Inflammatory macrophage treated with lipopolysaccharide for 4 hours (primary cell): ENCODE measurements at places on chromosomes 2 and 18.

DNA sequence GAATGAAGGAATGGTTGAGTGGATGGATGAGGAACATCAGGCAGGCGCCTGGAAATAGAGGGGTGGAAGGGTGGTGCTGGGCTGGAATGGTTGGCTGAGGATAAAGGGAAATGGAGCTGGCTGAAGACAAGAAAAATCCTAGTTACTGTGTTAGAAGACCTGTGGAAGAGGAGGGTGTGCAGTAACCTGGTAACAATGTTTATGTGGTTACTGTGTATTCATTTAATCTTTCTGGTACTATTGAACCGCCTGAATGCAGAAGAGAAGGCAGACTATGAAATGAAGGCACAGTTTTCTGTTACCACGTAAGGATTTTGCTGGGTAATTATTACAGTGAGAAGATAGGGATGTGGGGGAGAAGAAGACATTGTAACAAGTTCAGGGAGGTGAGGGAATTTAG lies 110.3 kb upstream of the MGAT5 start:
- no peak for DNase-seq

- no peak for DNase-seq
Measured at GRCh38 chr2:216648105-216648504, 14.9 kb downstream of the IGFBP2 start.

- DNase-seq, result no peak
Measured at GRCh38 chr2:47751856-47752414, 31.0 kb upstream of the MSH6 start.

DNA sequence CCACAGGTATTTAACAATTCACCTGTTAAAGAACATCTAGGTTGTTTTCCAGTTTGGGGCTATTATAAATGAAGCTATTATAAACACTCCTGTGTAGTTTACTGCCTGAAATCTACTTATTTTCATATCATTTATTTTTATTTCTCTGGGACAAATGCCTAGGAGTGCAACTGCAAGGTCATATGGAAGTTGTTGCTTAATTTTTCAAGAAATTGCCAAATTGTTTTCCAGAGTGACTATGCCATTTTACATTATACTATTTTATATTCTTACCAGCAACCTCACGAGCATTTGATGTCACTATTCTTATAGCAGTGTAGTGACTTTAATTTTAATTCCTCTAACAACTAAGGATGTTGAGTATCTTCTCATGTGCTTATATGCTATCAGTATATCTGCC lies 298.4 kb downstream of the EXOC6B start:
- no peak for DNase-seq

GRCh38 chr2:193774166-193774565 lies 1579.4 kb upstream of the TMEFF2 start:
- DNase-seq, result peak; percentile 5

GRCh38 chr2:202299712-202300111 lies 34.1 kb downstream of the NOP58 start:
- DNase-seq, result peak; percentile 7

DNA sequence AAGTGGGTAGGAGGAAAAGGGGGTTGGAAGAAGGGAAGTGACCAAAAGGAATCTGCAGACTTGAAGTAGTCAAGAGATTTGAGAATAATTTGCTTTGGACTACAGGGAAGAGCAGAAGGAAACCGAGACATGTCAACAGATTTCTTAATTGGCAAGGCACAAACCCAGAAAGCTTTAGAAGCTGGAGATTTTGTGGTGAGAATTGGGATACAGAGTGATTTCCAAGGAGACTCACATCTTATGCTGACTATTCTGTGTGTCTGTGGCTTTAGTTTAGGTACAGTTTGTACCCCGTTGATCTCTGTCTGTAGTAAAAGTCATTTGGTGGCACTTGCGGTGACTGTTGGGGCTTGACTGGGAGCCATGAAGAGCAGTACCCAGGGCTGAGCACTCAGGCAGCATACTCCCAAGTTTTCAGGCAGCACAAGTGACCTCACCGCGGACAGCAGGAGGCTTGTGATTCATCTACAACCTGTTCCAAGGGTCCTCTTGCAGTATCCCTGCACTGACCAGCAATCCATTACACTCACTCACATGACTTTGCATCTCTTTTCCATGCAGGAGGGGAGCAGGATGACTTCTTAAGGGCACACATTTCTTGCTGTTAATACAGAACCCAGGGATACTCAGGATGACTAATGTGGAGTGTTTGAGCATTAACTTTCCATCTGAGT lies 97.1 kb upstream of the TNP1 start:
- DNase-seq, result no peak

DNA sequence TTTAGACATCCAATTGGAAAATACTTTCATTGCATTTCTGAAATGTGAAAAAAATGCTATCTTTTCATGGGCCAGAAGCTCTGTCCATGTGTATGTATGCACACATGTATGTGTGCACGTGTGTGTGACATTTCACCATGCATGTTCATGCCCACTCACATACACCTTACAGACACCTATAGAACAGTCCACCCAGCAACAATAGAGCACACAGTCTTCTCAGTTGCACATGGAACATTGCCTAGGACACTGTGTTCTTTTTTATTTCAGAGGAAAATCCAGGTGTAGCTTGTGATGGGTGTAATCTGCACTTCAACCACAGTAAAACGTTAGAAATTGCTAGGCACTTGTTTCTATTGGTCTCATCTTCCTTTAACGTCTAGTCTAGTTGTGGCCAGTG lies 114.8 kb upstream of the RGPD4 start:
- no peak for DNase-seq

GRCh38 chr2:240438810-240439697 lies 3.6 kb downstream of the GPC1 start:
- DNase-seq, result no peak

GRCh38 chr2:64606479-64607363 lies 47.0 kb downstream of the SERTAD2 start:
- DNase-seq, result peak; percentile 94

- no peak for DNase-seq
Measured at GRCh38 chr2:39583781-39584180, 81.9 kb upstream of the TMEM178A start.

GRCh38 chr18:34120294-34120693 lies 104.4 kb downstream of the NOL4 start:
- DNase-seq, result no peak

DNA sequence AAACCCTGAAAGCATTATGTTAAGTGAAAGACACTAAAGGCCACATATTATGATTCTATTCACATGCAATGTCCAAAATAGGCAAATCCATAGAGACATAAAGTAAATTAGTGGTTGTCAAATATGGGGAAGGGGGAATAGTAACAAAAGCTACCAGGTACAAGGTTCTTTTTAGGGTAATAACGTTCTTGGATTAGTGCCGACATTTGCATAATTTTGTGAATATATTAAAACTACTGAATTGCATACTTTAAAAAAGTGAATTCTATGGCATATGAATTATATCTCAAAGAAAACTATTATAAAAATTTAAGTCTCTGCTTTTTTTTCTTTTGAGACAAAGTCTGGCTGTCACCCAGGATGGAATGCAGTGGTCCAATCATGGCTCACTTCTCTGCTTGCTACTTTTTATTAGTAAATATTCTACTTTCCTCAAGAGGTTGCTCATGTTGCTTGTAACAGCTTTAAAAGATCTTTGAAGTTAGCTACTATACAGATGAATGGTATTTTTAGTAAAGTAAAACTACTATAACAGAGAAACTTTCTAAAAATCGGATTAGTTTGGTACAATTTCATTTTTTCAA lies 2.5 kb downstream of the SESTD1 start:
- no peak for DNase-seq

DNA sequence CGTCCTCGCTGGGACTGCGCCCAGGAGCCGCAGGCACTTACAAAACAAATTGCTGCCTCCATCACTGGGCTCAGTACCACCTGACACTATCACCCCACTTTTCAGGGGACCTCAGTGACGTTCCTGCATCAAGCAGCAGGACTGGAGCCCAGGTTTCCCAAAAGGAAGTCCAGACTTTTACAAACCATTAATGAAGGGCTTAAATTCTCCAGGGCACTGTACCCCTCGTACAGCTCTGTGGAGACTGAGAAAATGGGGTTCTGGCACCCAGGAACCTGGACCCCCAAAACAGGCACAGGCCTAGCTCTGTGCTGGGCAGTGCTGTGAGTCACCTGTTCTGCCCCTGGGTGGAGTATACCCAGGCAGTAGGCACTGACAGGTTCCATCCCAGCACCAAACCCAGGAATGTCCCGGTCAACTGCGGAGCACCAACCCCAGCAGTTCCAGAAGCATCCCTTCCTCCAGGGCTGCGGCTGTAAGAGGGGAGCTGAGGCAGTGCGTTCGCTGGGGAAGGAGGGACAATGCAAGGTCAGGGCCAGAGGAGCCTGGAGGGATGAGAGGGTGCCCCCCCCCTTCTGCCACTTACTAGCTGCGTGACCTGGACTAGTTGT lies 24.6 kb upstream of the NOTO start:
- no peak for DNase-seq

GRCh38 chr2:239380831-239381708 lies 19.8 kb downstream of the HDAC4 start:
- peak; percentile 88 for DNase-seq

- no peak for DNase-seq
Measured at GRCh38 chr2:42223067-42223854, 54.1 kb downstream of the EML4 start.

DNA sequence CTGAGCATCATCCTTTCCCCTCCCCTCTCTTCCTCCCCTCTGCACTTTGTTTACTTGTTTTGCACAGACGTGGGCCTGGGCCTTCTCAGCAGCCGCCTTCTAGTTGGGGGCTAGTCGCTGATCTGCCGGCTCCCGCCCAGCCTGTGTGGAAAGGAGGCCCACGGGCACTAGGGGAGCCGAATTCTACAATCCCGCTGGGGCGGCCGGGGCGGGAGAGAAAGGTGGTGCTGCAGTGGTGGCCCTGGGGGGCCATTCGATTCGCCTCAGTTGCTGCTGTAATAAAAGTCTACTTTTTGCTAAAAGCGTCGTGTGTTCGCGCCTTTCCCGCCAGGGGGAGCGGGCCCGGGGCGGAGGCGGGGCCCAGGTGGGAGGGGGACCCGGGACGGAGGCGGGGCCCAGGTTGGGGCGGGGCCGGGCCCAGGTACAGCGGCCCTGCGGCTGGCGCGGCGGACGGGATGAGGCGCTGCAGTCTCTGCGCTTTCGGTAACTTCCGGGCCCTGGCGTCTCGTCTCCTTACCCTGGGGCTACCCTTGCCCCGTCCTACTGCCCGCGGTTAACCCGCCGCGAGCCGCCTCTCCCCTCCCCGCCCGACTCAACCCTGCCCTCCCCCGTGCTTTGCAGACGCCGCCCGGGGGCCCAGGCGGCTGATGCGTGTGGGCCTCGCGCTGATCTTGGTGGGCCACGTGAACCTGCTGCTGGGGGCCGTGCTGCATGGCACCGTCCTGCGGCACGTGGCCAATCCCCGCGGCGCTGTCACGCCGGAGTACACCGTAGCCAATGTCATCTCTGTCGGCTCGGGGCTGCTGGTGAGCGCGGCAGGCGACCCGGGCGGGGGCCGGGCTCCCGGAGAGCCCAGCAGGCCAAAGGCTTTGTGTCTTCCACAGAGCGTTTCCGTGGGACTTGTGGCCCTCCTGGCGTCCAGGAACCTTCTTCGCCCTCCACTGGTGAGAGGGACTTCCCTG lies at the start of gene KRTCAP3:
Gene KRTCAP3 (plus strand): TSS at position 424 of the 962 bp plus-strand sequence. CDS start 32 bp downstream, at position 456.
- DNase-seq, result no peak

GRCh38 chr2:201257381-201257955 lies 2.9 kb upstream of the CASP8 start:
- peak; percentile 71 for DNase-seq

DNA sequence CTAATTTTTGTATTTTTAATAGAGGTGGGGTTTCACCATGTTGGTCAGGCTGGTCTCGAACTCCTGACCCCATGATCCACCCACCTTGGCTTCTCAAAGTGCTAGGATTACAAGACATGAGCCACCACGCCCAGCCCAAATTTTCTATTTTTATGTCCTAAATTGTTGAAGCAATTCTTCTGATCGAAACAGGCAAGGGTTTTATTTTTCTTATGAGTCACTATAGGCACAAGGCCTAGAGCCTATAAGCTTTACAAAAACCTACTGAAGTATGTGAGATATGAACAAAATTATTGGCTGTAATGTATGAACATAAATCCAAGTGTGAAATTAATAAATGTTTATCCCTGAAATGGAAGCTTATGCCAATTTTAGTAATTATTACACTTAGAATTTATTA lies 464.2 kb upstream of the NRP2 start:
- DNase-seq, result no peak

- no peak for DNase-seq
Measured at GRCh38 chr2:189300916-189301315, 121.4 kb upstream of the COL5A2 start.

DNA sequence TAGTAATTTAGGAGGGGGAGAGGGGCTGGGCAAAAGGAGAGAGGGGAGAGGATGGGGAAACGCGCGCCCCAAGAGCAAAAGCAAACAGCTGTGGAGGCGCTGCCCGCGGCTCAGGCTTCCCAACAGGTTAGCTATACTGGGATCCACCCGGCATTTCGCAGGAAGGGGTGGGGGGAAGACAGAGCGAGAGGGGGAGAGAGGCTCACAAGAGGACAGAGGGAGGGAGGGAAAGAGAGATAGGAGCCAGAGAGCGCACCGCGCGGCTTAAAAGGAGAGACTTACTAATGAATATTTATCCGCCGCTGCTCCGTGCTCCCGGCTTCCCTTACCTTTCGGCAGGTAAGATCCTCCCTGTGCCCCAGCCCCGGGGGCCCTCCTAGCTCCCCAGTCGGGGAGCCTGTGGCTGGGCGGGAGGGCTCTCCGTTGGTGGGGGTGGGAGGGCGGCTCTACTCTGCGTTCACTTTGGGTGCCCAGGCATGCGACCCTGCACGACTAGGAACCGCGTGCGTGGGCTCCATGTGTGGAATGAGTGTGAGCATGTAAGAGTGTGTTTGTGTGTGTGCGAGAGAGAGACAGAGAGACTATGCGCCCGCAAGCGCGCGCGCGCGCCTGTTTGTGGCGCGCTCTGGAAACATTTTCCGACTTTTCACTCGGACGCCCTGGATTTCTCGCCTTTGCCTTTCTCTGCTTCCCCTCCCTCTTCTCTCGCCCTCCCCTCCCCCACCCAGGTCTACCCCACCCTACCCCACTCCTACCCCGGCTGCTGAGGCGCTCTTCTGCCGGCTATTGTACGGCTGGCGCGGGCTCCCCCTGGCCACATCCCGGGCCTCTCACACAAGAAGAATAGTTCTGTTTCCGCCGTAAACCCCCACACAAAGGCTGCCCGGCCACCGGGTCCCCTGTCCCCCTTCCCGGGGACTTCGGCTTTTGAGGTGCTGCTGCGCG lies 7.2 kb upstream of the SIX3 start:
- DNase-seq, result no peak

DNA sequence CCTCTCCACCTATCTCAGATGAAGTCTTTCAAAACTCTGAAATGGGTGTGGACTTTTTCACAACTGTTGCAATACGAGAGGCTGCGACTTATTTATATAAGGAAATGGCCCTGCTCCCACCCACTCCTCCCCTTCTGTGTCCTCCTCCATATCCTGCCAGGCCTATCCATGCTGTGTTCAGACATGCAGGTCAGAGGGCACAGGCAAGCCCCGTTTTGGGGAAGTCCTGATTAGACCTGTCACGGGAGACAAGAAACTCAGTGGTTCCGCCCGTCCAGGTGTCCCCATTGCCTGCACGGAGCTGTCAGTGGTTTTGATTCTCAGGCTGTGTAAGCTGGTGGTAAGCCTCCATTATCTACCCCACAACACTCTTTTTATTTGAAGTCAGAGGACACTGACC lies 99.6 kb upstream of the MGAT5 start:
- peak; percentile 81 for DNase-seq

GRCh38 chr2:152241948-152242729 lies 66.6 kb upstream of the STAM2 start:
- no peak for DNase-seq
